ENCODE measurements at places on chromosomes 6 and 20.
A peak's percentile ranks its signal among the peaks of the same experiment; 100 is the strongest.

GRCh38 chr20:61332016-61332975 is 80.2 kb downstream of the CDH4 start:
- no peak for DNase-seq

DNA sequence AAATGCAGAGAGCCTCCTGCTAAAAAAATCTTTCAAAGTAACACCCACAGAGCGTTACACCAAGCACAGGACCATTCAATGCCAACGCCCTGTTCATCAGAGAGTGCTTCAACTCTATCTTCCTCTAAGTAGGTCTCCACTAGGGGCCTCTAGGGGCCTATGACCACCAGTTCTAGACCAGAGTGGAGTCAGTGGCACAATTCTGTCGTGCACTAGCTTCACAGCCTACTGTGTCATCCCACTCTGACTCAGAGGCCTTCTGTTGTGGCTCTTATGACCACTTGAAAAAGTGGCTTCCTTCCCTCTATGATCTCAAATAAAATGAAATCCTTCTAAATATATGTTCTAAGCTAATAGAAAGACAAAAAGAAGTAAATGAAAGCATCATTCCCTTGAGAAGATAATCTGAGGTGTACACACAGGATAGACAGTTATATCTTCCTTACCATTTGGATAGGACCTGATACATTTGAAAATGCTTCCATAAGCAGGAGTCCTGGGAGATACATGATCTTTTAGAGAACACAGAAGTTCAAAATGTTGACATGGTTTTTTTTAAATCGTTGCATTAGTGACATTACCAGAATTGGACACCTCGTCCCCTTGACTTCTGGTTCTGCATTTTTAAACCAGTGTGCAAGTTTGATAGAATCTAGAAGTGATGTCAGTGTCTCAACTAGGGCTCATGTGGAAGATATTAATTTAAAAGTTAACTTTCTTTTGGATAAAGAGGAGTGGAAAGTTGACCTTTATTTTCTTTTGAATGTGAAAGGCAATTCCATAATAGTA is 151.9 kb downstream of the SH3BGRL2 start:
- no peak for DNase-seq

DNA sequence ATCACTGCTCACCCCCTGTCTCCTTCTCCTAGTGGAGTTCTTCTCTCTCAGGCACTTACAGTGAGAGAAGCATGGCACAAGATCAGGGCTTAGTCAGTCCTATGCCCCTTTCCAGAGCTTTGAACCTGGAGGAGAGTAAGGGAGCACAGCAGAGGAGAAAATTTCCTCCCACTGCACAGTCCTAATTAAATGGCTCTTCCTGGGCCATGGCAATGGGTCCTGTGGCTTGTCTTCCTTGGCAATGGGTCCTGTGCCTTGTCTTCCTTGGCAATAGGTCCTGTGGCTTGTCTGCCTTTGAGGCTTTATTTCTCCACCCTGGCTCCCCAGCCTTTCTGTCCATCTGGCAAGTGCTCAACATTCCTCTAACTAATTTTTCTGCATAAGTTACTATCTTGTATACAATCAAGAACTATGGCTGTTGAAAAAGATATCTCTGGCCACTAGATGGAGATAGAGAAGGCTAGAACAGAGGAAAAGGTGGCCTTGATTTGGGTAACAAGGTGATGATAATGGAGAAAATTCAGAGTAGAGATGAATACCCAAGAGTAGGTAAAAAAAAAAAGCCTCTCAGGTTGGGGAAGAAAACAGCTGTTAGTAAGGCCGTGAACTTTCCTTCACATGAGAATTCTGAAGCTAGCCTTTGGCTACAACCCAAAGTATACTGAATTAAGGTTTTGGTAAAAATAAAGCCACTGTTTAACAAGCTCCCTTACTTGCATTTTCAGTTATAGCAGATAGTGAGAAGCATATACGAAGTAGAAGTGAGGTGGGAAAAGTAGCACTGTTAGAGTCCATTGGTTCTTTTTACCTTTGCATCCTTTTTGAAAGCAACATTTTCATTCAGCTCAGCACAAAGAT is 504.9 kb downstream of the DOK5 start:
- no peak for DNase-seq

DNA sequence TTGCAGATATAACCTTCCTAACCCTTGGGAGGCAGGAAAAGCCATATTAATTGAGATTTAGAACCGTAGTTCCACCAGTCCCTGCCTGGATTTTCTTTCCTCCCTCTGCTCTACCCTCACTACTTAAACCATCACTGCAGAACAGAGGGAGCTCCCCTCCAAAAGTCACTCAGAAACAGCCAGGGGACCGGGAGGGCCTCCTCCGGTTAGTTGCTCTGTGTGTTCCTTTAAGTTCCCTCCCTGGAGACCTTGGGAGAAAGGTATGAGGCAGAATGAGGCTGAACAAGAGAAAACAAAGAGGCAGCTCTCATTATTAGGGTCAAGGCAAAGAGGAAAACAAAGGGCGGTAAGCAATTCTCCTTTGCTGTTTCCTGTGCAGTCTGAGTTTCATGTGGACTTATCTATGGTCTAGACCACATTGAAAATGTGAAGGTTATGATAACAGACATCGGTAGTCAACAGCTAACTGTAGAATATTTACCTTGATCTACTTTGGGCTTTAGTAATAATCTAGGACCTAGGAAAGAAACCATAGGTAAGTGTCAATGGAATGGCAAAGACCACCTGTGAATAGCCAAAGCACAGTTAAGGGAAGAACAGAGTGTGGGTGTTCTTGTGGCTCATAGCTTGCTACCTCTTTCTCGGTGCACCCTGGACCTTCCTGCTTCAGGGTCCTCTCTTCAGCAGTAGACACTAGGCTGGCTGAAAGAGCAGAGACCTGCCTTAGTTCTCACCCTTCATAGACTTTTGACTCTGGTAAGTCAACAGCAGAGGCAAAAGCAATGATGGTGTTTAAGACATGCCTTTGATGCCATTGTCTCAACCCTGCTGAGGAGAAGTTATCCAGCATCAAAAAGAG is 250.9 kb upstream of the CITED2 start:
- no peak for DNase-seq

- peak; percentile 37 for DNase-seq
These were observed 52.6 kb upstream of the SLC22A1 start for GRCh38 chr6:160069050-160069454.

DNA sequence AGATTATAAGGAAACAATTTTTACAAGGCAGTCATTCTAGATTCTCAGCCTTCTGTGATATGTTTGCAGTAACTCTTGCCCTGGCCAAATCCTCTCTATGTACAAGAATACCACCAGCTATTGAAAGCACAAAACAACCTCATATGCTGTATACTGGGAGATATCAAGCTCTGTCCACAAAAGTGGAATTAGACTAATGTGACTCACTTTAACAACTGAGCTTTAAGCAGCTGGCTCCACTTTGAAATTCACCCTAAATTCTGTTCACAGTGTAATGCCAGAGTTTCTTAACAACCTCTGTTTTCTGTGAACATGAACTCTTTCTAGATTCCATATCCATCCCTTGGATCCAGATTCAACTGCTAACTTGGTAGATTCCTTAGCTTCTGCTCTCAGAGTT is 47.6 kb downstream of the CHD6 start:
- DNase-seq = no peak

DNA sequence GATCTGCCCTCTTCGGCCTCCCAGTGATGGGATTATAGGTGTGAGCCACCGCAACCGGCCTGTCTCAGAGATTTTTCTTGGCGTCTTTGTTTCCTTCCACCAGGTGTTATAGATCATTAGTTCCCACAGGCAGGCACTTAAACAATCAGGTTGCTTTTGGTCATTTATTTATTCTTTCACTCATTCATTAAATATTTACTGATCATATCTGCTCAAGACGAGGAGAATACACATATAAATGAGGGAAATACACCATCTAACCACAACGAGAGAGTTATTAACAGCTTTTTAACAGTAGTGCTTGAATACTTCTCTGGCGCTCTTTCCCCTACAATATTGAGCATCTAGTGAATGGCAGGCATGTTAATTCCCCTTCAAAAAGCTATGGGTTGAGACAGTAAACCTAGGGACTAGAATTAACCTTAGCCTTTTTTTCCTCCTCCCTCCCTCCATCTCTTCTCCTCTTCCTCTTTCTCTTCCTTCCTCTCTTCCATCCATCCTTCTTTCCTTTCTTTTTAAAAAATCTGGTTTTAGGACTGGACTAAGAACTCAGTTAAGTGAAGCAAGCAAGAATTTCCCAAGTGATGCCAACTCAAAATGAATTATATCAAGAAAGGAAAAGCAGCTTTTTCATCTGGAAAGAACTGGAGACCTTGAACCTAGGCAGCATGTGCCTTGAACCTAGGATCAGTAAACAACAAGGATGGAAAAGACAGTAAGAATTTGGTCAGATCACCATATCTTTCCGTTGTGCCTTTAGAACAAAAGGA is 41.1 kb upstream of the RFPL4B start:
- DNase-seq = no peak

- no peak for DNase-seq
These were observed 111.1 kb upstream of the SASH1 start for GRCh38 chr6:148231572-148231971.

DNA sequence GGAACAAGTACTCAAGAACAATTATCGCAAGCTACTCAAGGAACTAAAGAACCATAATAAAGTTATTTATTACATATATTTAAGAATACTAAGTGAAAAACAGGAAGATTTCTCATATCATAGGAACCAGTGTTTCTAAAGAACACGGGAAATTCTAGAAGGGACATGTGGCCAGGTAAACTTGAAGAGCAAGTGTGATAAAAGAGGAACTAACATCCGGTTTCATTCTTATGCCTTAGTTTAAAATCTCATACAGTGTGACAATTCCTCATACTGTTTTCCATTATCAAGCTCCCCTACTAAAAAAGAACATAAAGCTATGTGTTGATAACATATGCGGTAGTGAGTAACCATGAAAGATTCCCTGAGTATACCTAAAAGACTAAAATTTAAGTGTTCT is 163.5 kb upstream of the SHLD1 start:
- no peak for DNase-seq

DNA sequence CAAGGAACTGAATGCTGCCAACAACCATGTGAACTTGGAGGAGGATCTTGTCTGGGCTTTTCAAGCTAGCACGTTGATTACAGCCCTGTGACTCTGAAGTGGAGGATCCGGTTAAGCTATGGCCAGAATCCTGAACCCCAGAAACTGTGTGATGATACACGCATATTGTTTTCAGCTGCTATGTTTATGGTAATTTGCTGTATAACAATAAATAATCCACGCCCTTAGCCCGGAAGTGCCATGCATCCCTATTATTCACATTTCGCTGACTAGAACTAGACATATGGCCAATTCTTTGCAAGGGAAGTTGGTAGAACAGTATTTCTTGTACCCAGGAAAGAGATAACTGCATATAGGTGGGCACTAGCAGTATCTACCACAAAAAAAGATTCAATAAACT is 510.8 kb upstream of the BTBD3 start:
- DNase-seq = no peak

GRCh38 chr6:155223646-155224451 is 40.0 kb upstream of the CLDN20 start:
- DNase-seq = peak; percentile 79

- DNase-seq = no peak
These were observed 171.3 kb downstream of the FAXC start for GRCh38 chr6:99178168-99178567.

DNA sequence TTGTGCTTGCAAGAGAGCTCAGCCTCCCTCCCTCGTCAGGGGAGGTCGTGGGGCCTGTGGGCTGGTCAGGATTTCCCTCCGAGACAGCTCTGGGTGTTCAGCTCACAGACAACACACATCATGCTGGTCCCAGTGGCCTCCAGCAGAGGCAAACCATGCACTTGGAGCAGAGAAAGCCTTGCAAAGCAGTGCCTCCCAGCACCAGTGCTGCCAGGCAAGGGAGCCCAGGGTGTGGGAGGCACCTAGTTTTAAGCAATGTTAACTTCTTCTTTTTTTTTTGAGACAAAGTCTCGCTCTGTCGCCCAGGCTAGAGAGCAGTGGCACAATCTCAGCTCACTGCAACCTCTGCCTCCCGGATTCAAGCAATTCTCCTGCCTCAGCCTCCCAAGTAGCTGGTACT is 34.0 kb upstream of the INSM1 start:
- DNase-seq = no peak

- DNase-seq = no peak
These were observed 6.9 kb upstream of the RAET1E start for GRCh38 chr6:149904661-149905370.

DNA sequence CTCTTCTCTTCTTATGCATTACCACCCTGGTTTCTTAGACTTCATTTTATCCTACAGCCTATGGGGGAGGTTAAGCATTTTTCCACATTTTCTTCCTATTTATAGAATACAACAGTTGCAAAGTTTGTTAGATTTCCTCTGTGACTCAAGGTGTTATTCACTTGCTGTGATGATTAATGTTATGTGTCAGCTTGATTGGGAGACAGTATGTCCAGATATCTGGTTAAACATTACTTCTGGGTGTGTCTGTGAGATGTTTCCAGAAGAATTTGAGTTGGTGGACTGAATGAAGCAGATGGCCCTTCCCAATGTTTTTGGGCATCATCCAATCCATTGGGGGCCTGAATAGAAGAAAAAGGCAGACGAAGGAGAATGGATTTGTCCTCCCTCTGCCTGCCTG is 131.3 kb downstream of the C6orf118 start:
- no peak for DNase-seq

- DNase-seq = no peak
These were observed 22.0 kb upstream of the ABCC10 start for GRCh38 chr6:43405354-43405753.

- DNase-seq = no peak
These were observed 16.6 kb downstream of the TENT5A start for GRCh38 chr6:81735756-81736380.

DNA sequence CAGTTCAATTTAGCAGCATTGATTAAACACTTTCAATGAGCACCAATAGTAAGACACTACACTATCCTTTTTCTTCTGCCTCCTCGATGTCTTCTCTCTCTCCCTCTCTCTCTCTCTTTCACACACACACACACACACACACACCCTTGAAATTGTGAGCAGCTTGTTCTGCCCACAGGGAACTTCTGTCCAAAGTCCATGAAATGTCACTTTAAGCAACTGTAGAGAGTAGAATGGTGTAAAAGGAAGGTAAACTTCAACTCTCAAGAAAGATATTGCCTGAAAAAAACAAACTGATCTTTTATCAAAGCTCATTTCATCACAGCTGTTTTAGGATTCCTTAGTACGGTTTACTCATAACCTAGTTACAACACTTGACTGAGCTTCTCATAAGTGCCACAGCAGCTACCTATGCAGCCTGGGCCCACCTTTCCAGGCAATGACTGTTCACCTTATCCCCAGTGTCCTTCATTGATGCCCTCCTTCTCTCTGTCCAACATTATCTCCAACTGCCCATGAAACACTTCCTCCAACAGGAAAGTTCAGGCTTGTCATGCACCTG is 107.0 kb downstream of the TNFRSF21 start:
- DNase-seq = no peak

- no peak for DNase-seq
These were observed 115.9 kb downstream of the CD24 start for GRCh38 chr6:106858653-106859092.

DNA sequence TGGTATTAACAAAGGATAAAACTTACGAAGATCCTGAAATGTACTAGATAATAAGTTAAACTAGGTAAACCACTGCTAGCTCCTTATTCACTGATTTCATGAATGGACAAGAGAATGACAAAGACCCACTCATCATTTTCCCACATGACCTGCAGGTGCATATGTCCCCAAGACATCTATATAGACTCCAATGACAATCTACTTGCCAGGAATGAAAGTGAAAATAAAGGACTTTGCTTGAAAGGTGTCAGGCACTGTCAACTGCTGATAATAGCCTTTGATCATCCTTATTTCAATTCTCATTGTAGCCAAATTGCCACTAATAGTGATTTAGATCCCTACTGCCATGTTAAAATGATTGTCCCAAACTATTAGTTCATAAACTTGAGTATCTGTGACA is 321.8 kb downstream of the HACE1 start:
- DNase-seq = no peak
